AG10803 (cell line): ENCODE measurements at places on chromosomes 5 and 9.

DNA sequence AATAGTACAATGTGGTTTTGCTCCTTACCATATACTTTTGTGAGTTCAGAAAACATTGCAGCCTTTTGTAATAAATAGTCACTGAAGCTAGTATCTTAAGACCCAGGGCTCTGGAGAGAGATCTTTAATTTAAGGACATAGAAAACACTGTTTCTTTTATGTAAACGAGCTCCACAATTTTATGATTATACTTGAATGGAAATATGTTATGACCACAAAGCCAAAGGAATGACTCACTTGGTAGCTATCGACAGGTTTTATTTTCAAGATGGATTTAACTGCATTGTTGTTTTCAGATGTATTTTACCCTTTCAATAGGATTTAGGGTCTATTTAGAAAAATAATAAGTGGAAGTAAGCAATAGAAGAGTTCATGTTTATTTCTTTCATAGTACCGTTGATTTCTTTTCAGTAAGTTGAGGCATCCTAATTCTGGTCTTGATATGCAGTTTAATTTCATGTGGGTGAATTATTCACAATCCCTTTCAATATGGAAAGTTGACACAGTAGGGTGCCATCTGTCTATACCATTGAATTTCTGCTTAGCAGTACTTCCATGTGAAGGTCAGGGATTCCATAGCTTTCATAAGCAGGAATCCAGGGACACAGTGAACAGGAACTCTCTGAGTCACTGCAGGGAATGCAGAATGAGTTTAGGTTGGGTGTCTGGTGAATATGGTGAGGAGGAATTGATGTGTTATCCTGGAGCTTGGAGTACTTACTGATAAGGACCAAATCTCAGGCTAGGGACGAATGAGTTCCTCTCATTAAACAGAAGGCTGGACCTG lies 157.6 kb downstream of the CD180 start:
- peak; percentile 62 for DNase-seq

GRCh38 chr9:119726035-119726434 lies 356.8 kb upstream of the BRINP1 start:
- DNase-seq: no peak

- no peak for DNase-seq
These were observed 119.8 kb downstream of the EBF1 start for GRCh38 chr5:158979749-158980521.

DNA sequence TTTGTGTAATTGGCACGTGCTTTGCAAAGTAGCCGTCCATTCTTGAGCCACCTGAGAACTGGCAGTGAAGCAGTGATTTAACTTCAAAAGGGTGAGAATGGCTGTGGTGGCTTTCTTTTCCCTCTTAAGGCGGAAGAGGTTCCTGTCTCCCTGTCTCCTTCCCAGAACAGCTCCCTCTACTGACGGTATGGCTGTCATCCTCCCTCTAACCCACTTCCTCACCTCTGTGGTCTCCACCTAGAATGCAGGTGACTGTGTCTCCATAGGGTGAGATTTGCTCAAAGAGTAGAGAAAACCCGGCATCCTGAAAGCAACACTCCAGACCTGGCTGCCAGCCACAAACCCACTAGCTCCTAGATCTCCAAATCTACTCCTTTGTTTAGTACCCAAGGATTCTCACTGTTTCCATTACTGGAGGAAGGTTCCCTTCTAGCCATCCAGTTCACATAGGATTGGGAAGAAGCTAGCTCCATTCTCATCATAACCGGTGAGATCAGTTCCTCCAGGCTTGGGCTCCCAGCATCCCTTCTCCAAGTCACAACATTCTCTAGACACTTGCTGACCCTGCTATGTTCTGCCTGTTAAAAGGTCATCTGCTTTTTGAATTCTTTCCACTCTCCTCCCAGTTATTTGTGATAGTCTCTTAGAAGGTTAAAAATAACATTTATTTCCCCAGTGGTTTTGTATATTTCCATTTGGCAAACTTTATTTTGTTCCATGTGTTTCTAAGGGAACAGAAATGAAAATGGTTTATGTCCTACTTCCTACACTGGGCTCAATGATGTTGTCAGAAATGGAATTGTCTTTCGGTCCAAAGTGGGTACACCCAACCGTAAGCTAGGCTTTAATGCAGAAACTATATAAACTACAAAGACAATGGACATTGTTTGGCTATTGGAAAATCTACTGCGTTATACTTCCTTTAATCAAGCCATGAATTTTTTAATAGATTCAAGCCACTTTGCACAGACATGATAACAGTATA lies 269.4 kb downstream of the CWC27 start:
- DNase-seq: no peak

GRCh38 chr9:136100700-136101614 lies 5.9 kb upstream of the NACC2 start:
- DNase-seq: no peak

DNA sequence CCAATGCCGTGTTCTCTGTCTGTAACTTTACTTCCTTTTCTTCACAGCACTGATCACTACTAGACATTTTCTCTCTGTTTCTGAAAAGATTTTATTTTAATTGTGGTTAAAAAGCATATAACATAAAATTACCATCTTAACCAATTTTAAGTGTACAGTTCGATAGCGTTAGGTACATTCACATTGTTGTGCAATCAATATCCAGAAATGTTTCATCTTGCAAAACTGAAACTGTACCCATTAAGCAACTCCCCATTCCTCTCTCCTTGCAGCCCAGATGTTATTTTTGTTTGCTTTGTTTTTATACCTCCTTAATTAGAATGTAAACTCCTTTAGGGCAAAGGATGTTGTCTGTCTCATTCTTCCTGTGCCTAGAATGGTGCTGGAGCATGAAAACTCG lies 47.5 kb downstream of the COL27A1 start:
- peak; percentile 52 for DNase-seq

DNA sequence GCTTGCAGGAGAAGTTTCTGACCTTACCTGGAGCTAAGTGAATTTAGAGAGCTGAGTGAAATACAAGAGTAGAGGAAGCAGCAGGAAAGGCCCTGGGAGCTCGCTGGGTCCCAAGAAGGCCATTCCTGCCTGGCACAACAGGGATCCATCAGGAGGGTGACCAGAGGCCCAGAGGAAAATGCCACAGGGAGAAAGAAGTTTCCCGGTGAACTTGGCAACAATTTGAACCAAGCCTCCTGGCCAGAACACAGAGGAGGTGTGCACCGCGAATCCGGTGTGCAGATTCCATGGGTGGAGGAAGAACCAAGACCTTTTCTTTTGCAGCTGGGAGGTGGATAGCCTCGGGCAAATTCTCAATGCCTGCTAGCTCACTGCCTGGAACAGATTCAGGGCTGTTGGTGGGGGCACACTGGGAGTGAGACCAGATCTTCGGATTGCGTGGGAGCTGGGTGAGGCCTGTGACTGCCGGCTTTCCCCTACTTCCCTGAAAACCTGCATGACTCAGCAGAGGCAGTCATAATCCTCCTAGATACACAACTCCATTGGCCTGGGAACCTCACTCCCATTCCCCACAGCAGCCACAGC lies 1850.9 kb upstream of the NUDT12 start:
- no peak for DNase-seq

- DNase-seq: peak; percentile 71
These were observed 49.0 kb downstream of the PSD2 start for GRCh38 chr5:139844472-139845145.

DNA sequence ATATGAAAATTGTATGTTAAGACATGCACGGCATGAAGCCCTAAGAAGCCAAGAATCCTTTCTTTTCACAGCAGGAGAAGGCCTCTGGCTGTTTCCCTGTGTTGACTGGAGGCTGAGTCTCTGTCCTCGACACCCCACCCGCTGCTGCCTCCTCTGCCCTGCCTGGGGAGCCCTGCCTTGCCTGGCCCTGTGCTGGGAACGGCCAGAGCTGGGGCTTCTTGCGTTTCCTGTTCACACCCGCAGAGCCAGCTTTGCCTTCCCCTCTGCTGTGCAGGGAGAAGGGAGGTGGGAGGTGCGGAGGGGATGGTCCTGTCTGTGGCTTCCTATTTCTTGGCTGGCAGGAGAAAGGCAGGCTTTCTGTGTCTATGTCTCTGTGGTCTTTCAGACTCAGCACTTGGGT lies 6.9 kb upstream of the GMCL2 start:
- DNase-seq: no peak

DNA sequence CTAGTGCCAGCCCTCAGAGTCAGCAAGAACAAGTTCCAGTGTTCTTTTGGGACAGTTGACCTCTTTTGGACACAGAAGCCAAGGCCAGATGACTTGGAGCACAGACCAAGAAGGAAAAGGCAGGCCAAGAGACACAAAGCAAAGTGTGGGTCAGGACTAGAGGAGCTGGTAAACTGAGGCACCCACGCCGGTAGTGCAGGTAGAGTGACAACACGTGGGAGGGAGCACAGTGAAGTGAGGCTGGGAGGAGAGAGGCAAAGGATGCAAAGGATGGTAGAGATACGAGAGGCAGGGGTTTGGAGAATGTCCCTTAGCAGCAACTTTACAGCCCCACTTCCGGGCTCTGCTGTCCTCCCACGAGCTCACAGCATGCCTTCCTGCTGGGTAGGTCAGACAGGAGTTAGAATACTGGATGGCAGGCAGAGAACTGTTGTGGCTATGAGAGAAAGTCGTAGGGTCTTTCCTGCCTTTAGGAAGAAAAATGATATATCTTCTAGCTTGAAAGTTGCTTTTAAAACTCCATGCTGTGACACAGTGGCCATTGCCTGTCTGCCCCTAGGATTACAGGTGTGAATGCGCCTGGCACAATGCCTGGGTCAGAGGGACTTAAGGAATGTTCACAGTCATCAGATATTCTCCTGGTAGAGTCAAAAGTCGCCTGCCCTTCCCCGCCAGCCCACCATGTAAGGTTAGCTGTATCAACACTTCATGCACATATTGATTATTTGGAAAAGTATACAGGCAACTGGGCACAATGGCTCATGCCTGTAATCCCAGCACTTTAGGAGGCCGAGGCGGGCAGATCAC lies 97.9 kb downstream of the PDE8B start:
- DNase-seq: no peak

GRCh38 chr9:127540664-127541041 lies 71.4 kb upstream of the STXBP1 start:
- no peak for DNase-seq

GRCh38 chr5:152397581-152397980 lies 7.5 kb downstream of the NMUR2 start:
- DNase-seq: no peak

DNA sequence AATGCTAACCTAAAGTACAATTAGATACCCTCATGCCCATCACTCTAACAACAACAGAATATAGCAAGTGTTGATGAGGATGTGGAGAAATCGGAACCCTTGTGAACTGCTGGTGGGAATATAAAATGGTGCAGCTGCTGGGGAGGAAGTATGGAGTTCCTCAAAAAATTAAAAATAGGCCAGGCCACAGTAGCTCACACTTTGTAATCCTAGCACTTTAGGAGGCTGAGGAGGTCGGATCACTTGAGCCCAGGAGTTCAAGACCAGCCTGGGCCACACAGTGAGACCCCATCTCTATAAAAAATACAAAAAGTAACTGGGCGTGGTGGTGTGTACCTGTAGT lies 18.0 kb upstream of the MRNIP start:
- no peak for DNase-seq

GRCh38 chr5:132483661-132484390 lies 6.7 kb downstream of the IRF1 start:
- DNase-seq: no peak

DNA sequence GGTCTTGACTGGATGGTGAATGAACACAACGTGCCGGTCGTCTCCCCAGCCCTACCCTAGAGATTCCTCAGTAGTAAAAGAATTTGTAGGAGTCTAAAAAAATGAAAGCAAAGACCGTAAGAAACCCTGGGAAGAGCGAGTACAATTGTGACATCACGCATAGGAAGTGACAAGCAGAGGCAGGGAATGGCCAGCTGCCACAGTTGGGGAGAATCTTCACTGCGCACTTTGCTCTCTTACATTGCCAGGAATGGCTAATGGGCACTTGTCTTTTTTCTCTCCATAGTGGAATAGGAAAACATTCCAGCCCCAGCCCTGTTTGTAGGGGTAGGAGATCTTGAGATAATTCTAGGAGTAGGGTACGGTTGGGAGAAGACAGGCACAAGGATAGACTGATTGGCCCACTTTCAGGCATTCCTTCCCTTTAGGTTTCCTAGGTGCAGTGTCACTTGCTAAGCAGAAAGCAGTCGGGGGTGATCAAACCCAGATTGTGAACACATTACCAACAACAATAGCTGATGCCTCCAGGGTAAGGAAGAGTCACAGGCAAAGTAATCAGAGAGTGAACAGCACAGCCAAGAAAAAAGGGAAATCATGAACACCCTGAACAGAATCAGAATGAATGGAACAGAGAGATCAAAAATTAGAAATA lies 302.7 kb downstream of the MAN2A1 start:
- no peak for DNase-seq

- DNase-seq: no peak
These were observed 74.7 kb downstream of the TMEM161B start for GRCh38 chr5:88193896-88194295.

GRCh38 chr9:68581696-68582095 lies 41.0 kb upstream of the TMEM252 start:
- no peak for DNase-seq

GRCh38 chr5:88680253-88681132 lies 202.5 kb downstream of the MEF2C start:
- peak; percentile 19 for DNase-seq

DNA sequence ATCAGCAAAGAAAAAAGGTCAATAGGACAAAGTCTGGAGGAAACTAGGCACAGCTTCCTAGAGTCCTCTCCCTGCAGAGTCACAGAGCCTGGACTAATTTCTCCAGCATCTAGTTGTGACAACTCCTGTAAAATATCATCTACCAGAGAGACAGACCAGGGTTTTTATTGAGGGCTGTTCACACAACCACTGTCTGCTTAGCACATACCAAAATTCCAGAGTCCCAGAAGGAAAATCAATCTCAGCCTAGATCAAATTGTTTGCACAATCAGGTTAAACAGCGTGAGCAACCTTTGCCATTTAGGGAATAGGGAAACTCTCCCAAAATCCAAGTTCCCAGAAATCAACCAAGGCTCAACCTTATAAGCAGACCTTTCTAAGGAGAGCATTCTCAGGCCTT lies 190.3 kb downstream of the SYK start:
- DNase-seq: peak; percentile 53

DNA sequence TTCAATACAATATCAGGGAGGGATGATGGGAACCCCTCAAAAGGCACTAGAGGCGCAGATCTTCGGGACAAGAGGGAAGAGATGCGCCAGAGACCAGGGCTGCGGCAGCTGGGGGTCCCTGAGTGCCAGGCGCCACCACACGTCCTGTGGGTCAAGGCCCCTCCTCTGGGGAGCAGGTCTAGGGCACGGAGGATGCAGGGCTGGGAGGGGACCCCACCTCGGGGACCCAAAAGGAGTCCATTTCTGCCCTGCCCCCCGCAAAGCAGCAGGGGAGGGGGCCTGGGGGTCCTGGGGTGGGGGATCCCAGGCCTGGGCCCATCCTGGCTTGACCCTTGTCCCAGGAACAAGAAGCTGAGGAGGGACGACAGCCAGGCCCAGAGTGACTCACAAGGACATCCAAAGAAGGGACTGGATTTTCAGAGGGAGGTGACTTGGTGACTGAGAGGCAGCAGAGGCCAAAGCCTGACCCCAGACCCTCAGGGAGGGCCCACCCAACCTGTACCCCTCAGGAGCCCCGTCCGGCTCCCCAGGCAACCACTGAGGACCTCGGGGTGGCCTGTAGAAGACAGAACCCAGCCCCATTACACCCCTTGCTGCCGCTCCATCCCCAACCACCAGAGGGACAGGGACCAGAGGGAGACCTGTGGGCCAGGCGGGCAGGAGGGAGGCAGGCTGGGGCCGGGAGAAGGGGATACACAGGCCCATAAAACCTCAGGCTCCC lies 54.2 kb downstream of the LRSAM1 start:
- peak; percentile 45 for DNase-seq

- no peak for DNase-seq
These were observed 60.2 kb downstream of the SLC22A5 start for GRCh38 chr5:132429463-132430440.

- peak; percentile 57 for DNase-seq
These were observed 76.4 kb downstream of the EPB41L4B start for GRCh38 chr9:109244179-109245132.
